Activated T-cell treated with anti-CD3 and anti-CD28 coated beads, Interleukin-2, amount 50 U/mL, for 1 hour (primary cell): ENCODE measurements at places on chromosomes 2 and 18.

DNA sequence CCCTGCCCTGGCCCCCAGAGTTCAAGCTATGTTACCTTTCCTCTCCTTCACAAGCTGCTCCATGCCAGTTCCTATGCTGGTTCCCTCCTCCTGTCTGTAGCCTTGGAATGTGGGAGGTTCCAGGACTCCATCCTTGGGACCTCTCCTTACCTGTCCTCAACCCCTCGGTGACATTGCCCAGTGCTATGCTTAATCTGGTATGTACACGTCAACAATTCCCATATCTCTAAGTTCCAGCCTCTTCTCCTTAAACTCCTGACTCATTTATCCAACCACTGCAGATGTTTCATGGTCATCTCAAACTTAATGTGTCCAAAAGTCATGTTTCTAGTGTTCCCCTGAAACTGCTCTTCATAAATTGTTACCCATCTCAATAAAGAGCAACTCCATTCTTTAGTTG is 160.8 kb downstream of the TNS1 start:
- no peak for DNase-seq

DNA sequence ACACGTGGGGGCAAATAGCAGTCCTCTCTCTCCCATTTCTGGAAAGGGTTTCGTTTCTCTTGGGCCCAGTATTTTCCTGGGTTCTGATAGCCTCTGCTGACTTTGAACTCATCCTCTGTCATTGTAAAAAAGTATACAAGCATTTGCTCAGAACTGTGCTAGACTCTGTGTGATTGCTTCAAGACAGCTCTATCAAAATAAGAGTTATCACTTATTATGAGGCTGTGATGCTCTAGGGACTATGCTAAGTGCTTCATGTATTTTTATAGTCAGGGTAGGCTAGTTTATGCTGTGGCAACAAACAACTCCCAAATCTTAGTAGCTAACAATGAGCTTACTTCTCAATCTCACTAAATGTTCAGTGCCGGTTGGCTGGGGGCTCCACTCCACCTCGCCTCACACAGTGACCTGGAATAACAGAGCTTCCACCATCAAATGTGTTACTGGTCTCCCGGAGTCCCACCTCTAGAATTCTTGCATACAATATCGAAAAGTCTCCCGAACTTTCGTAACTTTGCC is 110.8 kb upstream of the CDC42EP3 start:
- DNase-seq, result no peak

- DNase-seq, result no peak
Measured at GRCh38 chr2:3334392-3335345, 42.9 kb downstream of the EIPR1 start.

GRCh38 chr18:70149616-70150301 is 55.7 kb downstream of the RTTN start:
- DNase-seq, result no peak

DNA sequence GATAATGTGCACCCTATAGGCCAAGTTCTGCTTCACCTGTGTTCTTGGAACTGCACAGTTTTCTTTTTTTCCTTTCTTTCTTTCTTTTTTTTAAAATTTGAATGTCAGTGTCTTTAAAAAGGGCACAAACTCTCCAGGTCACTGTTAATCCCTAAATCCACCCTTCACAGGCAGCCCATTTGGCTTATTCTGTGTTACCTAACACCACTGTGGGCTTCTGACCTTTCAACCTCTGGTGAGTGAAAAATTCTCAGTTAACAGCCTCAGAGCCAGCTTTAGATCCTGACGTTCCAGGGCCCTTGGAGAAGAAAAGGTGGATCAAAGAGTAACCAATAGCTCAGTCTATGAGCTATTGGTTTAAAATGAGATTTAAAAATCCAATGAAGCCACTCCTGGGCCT is 6.8 kb upstream of the CETN1 start:
- DNase-seq, result no peak

- no peak for DNase-seq
Measured at GRCh38 chr2:240244543-240244942, 104.1 kb upstream of the OTOS start.

DNA sequence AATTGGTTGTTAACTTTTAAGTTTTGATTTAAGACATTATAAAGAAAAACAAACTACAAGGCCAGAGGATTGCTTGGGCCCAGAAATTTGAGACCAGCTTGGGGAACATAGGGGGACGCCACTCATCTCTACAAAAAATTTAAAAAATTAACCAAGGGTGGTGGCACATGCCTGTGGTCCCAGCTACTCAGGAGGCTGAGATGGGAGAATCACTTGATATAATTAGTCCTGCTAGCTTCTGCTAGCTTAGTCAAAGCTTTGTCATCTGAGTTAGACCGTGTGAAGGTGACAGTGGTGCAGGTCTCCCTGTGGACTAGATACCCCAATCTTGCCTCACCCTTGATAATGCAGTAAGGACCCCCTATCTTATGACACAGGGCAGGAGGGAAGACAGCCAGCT is 6.0 kb upstream of the ZNF396 start:
- DNase-seq, result no peak

DNA sequence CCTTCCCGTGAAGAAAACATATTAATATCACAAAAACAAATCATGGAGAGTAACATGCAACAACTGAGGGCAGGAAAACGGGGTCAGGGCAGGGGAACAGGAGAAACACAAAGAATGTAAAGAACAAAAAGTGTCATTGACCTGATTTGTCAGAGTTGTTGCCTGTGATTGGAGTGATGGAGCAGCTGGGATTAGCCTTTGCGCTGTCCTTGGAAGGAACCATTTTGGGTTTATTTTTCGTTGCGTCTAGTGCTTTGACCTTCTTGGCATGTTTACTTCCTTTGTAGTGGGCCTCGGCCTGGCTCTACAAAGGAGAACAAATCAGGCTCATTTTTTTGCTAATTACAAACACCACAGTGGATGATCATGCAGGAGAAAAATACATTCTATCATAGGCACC is 218.5 kb upstream of the SESTD1 start:
- DNase-seq, result no peak

DNA sequence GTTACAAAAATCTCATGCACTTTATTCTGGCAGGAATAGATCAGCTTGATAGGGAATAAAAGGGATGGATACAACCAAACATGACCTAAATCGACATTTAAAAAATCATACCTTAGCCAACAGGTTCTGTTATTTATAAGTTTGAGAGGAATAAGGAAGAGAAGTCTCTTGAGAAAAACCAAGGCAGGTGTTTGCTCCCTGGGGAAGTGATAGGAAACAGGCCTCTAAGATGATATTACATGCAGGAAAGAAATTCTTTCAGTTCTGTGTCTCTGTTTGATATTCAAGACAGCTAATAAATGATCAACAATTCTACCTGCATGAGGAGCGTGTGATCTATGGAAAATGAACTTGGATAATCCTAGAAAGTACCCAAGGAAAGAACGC is 184.8 kb upstream of the ZEB2 start:
- no peak for DNase-seq

DNA sequence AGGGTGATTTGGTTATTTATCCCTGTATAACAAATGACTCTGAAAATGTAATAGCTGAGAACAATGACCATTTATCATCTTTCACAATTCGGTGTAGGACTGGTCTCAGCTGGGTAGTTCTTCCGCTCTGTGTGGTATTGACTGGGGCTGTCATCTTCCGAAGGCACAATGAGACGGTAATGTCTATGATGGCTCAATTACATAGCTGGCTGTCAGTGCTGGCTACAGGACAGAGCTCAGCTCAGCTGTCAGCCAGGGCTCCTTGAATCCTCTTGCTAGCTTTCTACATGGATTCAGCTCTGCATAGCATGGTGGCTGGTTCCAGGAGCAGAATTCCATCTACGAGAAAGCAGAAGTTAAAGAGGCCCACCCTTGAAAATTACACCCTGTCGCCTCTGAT is 483.8 kb downstream of the TDRD15 start:
- DNase-seq, result no peak

DNA sequence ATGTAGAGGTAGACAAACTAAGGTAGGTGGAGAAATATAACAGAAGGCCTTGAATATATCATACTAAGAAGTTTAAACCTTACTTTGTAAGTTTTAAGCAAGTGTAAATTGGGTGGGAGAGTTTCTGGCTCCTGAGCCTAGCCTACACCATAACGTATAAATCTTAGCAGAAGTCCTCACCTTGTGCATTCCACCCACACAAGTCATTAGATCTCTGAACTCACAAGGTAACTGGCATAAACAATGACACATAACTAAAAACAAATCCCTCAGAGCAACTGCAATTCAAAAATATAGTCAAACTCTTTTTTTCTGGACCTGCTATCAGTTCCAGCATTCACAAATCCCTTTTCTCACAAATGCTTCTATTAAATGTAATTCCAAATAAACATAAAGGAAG is 9.4 kb downstream of the REV1 start:
- no peak for DNase-seq

DNA sequence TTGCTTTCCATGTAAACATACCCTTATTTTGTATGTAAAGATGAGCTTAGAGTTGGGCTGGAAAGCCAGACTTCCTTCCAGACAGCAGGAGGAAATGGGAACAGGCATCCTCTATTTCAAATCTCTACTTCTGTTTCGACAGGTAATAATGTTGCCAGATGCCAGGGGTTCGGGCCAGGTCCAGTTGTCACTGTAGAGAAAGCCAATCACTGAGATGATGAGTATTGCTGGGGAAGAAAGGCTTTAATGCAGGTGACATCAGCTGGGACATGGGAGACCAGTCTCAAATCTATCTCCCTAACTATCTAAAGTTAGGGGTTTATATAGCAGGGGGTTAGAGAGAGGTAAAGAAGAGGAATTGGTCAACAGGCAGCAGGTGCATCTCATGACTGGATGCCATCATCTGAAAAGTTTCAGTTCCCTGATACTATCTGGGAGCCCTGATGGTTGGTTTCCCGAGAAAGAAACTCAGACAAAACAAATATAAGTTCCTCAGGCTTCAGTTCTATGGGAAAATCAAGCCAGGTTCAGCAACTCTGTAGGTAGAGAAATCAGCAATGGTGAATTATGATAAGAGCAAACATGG is 9.3 kb upstream of the MTCL1 start:
- DNase-seq, result no peak

- DNase-seq, result no peak
Measured at GRCh38 chr18:54806526-54806925, 21.8 kb upstream of the RAB27B start.

- DNase-seq, result no peak
Measured at GRCh38 chr18:2143636-2144035, 427.7 kb downstream of the METTL4 start.

DNA sequence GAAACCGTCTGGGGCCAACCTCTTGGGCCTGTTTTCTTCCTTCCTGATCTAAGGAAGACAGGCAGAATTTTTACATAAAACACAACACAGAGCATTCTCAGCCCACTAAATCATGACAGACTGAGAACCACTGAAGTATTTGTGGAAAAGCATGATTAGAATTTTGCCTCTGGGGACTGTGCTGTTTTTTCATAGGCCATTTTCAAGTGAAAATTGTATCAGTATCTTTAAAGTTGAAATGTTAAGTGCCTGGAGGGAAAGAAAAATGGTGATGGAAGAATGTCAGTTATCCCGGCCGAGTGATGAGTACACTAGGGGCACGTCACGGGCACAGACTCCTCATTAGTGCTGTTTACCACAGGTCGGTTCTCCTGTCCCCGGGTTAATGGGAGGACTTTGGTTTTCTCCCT is 36.9 kb downstream of the EHD3 start:
- no peak for DNase-seq

DNA sequence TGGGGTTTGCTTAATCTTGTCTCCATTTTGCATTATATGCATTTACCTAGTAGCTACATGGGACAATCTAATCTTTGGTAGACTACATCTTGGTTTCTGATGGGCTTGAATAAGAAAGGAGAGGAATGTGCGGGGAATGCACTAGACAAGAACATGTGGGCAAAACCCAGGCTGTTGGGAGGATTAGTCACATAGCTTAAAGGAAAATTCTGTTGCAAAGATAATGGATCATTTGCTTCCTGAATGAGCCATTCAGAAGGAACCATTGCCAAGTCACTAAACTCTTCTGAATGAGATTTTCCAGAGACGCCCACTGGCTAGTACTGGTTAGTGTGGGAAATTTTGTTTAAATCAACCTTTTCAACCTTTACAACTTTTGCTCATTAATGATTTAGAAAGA is 84.8 kb downstream of the OSBPL6 start:
- no peak for DNase-seq

GRCh38 chr2:73007991-73008765 is 63.3 kb downstream of the SFXN5 start:
- DNase-seq, result no peak

- DNase-seq, result no peak
Measured at GRCh38 chr2:15780912-15781574, 159.3 kb upstream of the MYCN start.

DNA sequence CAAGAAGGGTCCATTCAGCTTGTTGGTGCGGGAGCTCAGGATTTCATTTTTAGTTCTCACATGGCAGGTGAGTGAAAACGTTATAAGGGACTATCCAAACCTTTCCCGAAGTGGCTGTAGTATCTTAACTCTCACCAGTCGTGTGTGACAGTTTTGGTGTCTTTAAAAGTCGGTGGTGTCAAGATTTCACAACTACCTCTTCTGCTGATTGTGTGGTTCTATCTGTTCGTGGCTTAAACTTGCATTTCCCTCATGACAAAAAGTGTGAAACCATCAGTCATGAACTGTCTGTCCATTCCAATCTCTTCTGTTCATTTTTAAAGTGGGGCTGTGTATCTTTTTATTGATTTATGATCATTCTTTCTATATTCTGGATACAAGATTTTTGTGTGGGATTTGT is 3.8 kb upstream of the AQP12B start:
- DNase-seq, result no peak

GRCh38 chr2:39696101-39696553 is 30.4 kb downstream of the TMEM178A start:
- DNase-seq, result no peak

DNA sequence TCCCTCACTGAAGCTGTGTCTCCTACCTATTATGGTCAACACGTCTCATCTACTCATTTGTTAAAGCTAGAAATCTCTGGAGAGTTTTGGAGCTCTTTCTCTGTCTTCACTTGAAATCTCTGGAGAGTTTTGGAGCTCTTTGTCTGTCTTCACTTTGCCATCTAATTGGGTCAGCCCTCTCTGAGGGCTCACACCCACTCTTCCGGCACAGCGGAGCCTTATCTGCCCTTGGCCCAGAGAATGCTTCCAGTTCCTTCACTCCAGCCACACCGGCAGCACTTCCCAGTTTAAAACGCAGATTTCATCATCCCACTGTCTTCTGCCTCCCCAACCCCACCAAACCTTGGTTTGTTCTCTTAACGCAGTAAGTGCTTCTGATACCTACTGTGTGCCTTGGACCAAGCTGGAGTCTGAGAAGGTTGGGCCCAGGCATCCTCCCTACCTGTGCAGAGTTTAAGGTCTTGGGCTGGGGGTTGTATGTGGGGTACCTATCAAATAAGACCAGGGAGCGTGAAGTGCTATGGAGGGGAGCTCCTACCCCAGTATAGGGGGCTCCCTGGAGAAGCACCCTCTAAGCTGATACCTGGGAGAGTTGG is 5.0 kb downstream of the HPCAL1 start:
- no peak for DNase-seq

- no peak for DNase-seq
Measured at GRCh38 chr2:127511917-127512316, 14.4 kb downstream of the IWS1 start.

DNA sequence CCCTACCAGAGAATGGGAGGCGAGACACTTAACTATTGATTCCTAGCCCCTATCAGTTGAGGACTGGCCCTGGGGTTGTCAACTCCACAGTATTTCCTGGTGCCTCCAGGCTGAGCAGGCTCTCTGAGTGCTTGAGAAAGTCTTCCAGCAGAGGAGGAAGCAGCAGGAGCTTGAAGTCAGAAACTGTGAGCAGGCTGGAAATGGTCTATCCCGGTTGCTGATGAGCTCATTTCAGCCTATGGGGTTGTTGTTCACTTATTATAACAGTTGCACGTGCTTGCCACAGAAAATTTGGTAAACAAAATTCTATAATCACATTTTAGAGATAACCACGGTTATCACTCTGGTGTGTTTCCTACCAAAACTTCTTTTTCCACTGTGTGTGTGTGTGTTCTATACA is 254.7 kb upstream of the THUMPD2 start:
- DNase-seq, result no peak
